ENCODE measurements at places on chromosomes 6 and 20.
A peak's percentile ranks its signal among the peaks of the same experiment; 100 is the strongest.

DNA sequence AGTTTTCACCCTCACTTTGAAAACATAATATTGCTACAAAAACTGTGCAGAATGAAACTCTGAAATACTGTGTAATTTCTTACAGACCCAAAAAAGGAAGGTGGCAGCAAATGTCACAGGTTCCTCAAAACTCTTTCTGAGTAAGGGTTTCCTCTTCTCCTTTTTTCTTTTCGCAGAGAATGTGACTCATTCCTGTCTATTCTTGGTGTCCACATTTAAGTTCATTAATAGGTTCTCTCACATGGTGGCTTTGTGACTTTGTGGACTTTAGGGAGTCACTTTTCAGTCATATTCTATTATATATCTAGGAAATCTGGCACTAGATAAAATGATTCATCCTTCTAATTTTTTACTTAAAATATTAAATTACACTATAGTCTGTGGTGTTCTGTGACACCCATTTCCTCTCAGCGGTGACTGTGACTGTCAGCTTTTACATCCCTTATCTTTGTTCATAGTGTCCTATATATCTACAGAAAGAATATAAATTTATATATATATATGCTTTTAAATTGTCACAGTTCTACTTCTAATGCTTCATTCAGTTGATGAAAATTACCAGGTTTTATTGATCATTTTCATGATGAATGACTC, 126.8 kb upstream of the HCRTR2 start:
- DNase-seq = no peak

DNA sequence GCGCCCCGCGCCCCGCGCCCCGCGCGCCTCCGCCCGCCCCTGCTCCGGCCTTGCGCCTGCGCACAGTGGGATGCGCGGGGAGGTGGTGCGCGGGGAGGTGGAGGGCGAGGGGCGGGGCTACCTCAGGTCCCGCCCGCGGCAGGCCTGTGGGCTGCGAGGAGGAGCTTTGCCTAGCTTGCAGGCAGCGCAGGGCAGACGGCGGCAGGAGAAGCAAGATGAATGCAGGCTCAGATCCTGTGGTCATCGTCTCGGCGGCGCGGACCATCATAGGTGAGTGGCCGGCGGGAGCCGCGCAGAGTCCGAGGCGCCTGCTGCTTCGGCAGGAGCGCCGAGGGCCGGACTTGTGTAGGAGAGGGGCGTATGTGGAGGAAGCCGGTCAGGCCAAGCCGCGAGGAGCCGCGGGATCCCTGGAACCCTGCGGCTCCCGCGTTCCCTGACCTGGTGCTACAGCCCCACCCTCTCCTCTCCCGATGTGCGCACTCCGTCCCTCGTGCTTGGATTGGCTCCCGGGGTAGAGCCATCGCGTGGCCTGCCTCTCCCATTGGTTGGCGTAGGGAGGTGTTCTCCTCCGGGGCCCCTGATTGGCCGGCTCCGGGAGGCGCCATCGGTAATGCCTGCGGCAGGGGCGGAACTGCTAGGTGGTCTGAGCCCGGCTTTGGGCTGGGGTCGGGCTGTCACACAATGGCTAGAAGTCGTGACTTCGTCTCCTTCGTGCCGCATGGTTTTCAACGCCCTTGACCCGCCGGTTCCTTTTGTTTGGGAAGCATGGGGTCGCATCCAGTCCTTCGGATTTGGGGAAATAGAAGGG, at the start of gene ACAT2:
ACAT2 (plus strand) TSS at position 173 of the 808 bp plus-strand sequence; CDS start at position 216, 43 bp downstream.
- peak; percentile 96 for DNase-seq

DNA sequence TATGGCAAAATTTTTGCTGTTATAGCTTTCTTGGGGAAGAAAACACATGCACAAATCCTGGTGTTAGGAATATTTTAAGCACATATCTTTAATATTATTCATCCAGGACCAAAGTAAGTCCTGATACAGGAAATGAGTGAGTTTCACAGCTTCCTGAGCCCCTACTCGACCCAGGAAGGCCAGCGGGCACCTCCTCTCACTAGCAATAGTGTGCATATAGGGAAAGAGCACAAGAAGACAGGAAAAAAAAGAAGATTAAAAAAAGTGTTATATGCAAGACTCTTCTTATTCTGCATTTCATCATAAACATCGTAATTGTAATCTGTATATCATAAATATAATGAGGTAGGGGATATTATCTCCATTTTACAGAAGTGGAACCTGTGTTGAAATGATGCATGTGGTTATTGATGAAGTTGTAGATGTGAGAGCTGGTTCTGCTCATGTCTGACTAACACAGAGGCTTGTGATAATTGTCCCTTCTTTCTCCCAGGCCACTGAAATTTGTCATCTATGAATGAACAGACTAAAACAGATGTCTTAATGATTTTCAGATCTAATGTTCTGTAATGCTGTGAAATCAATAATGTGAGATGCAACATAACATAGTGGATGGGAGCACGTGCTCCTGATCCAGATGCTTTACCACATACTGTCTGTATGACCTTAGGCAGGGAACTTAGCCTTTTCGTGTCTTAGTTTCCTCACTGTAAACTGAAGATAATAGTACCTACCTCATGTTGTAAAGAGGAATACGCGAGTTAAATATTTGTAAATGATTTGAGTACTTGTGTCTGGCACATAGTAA, 101.2 kb downstream of the MYO6 start:
- no peak for DNase-seq

DNA sequence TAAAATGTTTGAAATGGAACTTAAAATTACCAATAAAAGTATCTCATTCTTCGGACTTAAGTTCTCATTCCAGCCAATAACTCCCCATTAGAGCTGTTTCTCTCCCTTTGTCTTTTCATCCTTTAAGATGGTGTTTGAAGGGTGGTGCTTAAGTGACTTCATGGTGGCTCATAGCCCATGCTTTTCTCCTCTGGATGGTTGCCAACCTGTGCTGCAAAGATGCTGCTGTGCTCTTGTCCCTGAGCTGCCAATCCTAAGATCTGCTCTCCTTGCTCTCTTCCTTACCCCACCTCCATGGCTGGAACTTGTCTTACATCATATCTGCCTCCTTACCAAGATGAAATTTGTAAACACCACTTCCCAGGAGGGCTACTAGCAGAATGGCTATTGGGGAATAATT, 31.6 kb upstream of the PNRC1 start:
- DNase-seq = no peak

DNA sequence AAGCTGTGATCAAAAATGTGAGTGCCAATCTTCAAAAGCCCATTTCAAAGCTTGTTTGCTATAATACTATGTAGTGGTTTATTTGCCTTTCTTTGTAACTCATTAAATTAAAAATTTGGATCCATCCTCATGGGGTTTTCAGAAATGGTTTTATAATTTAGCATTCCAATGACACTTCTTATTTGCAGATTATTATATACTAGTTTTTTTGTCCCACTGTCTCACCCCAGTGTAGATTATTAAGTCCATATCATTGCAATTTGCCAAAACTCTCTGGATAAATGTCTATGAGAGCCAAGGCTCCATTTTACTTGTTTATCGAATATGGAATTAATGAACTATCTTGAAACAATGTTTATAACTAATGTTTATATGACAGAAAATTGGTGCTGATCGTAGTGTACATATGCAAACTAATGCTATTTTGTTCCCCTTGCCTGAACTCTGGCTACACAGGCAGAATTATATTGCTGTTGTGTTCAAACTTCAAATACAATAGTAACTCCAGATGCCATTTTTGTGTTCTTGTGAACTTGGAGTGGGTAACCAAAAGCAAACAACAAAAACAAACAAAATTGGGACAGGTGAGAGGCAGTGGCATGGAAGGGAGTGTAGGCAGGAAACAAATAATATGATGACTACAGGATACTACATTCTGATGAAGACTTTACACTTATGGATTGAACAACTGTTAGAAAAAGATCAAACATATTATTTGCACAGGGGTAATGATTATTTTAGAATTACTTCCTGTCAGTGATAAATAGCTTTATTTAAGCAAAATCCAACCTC, 307.1 kb upstream of the FLRT3 start:
- DNase-seq = peak; percentile 32

GRCh38 chr6:139485185-139485584, 110.7 kb upstream of the CITED2 start:
- DNase-seq = no peak

DNA sequence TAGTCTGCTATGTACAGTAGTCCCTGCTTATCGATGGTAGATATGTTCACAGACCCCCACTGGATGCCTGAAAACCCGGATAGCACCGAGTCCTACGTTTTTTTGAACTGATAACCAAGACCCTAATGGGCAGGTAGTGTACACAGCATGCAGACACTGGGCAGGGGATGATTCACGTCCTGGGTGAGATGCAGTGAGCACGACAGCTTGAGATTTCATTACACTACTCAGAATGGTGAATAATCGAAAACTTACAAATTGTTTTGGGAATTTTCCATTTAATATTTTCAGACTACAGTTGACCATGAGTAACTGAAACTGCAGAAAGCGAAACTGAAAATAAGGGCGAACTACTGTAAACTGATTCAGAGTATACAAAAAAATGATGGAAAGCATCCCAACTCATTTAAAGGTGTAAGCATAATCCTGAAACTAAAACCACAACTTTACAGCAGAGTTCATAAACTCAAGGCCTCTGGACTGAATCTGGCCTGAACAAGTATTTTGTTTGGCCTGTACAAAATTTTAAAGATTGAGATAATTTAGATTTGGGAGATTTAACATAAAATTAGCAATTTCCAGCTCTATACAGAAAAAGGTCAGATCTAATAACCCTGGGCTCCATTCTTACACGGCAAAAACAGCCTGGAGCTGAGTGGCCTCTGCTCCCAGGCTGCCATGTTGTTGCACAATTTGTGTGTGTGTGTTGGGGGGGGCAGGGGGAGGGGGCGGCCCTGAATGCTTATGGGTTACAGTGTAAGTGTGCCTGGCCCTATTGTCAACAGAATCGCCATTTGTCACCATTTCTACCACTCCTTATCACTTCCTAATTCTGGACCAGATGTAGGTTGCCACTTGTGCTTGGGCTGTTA, 34.9 kb downstream of the RNF24 start:
- peak; percentile 68 for DNase-seq

DNA sequence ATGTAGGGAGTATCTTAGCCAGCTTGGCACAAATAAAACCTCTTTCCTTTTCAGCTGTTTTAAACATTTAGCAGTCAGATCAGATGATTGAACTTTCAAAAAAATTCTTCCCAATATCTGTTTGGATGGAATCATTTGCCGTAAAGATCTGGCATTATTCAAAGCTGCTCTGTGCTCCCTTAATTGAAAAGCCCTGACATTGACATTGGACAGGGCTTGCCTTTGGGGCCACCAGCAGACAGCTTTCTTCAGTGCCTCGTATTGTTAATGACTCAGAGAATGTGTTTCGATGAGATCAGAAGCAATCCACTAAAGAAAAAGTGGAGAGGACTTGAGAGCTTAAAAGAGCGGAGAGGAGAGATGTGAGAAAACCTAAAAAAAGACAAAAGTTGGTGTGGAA, 343.5 kb downstream of the NRN1 start:
- no peak for DNase-seq

- no peak for DNase-seq
Measured at GRCh38 chr6:52612336-52613054, 35.6 kb upstream of the TRAM2 start.

DNA sequence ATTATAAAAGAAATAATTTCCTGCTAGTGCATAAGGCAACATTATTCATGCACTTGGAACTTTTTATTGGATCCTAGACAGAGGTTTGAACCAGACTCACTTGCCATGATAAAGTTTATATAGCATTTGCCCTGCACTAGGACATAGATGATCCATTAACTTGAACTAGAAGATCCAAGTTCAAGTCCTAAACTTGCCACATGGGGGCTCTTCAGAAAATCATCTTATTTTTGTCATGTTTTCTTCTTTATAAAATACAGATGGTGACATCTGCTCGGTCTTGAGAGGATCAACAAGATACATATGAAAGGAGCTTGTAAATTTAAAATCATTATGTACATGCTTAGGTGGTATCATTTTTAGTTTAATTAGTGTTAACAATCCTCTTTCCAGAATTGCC, 94.5 kb downstream of the SIM1 start:
- no peak for DNase-seq

- DNase-seq = peak; percentile 95
Measured at GRCh38 chr6:14924126-14925024, 321.5 kb upstream of the JARID2 start.

GRCh38 chr6:90298459-90299053, 1.9 kb upstream of the BACH2 start:
- DNase-seq = no peak

GRCh38 chr20:19397666-19398065, 185.2 kb downstream of the SLC24A3 start:
- DNase-seq = peak; percentile 9

GRCh38 chr6:94005835-94006234, 586.5 kb upstream of the EPHA7 start:
- no peak for DNase-seq

GRCh38 chr20:14245368-14245970, 91.9 kb downstream of the FLRT3 start:
- DNase-seq = no peak

- no peak for DNase-seq
Measured at GRCh38 chr20:22339946-22340345, 244.4 kb downstream of the FOXA2 start.

GRCh38 chr20:10330071-10330470, 104.0 kb downstream of the MKKS start:
- no peak for DNase-seq

DNA sequence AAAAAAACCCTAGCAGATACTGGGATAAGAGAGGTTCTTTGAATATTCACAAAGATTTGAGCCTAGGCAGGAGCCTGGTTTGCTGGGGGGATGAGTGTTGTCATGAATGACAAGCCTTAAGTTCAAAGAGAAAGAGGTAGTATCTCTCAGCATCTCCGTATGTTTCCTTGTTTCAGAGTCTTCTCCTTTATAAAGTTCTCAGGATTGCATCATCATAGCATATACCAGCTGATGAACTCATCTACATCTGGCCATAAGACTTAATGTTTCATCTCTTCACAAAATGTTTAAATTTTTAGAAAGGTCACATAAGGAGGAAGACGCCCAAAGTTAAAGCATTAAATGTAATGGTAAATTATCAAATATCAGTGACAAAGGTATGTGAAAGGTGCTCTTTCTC, 17.1 kb downstream of the DEFB114 start:
- no peak for DNase-seq

GRCh38 chr6:135281964-135282363, 100.9 kb downstream of the MYB start:
- no peak for DNase-seq

GRCh38 chr20:19540392-19540791, 217.7 kb upstream of the RIN2 start:
- DNase-seq = no peak

DNA sequence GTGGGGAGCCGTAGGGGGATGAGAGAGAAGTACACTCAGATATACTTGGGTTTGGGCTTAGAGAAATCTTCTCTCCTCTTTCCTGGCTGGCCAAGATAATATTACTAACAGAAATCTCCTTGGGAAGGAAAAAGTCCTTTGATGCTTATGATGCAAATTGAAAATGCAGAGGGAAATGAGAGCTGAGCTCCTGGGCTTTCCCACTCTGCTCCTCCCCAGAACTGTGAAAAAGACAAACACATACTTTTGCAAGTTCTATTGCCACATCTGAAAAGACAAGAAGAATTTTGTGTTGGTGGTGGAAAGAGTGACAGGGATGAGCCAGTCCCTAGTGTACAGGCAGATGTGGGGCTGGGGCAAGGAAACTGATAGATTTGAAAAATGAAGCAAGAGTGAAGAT, 185.9 kb downstream of the ANKRD60 start:
- DNase-seq = no peak

- no peak for DNase-seq
Measured at GRCh38 chr6:87736809-87737540, 34.9 kb upstream of the AKIRIN2 start.

- peak; percentile 33 for DNase-seq
Measured at GRCh38 chr6:131949909-131950766, 1.0 kb downstream of the CCN2 start.

All from NCI-H2029 (cell line).